Activated CD4-positive, alpha-beta T cell treated with anti-CD3 and anti-CD28 coated beads, Interleukin-2, amount 50 U/mL, for 1 hour (primary cell): ENCODE measurements at places on chromosomes 7 and 10.

- no peak for DNase-seq
These were observed 1307.8 kb upstream of the CELF2 start for GRCh38 chr10:9709849-9710248.

DNA sequence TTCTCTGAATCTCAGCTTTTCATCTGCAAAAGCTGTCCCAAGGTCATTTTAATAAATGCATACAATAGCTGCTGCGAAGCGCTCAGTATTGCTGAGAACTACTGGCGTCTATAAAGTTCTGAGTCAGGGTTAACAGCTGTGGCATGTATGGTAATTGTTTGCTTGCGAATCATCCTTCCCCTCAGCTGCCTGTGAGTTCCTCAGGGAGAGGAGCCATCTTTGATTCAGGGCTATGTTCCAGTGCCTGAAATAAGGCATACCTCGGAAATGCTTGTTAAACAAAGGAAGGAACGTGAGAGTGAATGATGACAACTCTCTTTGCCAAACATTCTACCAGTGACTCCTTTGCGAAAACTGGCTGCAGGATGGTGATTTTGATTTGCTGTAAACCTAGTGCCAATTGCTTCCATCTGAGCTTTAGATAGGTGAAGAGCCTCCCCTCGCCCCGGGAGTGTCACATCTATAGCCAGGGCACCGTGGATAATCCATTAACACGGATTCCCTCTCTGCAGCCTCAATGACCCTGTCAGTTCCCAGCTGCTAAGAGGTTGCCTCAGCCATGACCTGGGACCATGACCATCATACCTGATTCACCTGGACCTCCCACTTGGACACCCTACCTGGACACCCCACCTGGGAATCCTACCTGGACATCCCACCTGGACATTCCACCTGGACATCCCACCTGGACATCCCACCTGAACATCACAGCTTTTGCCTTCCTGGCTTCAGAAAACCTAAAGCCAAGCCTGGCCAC lies 39.6 kb downstream of the GPRIN2 start:
- no peak for DNase-seq

GRCh38 chr10:113957013-113957412 lies 86.7 kb upstream of the ADRB1 start:
- DNase-seq, result no peak

- no peak for DNase-seq
These were observed 124.8 kb upstream of the PRKCQ start for GRCh38 chr10:6704896-6705295.

DNA sequence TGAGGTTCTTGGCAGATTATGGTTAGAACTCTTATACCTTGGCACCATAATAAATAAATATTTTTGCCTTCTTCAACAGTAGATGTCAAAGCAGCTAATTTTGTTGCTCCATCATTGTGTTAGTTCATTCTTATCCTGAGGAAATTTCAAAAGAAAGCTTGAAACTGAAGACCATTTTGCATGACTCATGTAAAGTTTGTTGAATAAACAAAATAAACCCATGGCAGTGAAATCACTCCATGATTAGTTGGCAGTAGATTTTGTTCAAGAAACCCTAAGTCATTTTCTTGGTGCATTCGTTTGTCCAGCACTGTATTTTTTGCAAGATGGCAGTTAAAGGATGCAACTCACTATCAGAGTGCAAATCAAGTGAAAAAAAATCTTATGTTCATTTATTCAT lies 91.6 kb downstream of the HECW1 start:
- no peak for DNase-seq

DNA sequence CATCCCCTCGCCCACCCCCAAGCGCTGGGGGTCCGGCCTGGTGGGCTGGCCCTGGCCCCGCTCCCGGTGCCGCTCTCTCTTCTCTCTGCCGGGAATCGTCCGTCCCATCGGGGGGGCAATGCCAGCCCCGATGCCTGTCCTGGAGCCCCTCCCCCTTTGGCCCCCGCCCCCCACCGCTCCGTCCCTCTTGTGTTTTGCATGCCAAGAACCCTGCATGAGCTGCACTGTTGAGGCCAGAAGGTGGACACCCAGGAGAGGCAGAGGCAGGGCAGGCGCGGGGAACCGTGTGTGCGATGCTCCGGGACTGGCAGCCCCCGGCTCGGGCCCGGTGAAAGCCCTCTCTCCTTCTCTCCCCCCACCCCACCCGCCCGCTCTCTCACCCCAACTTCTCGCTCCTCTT lies 22.1 kb upstream of the HSPB1 start:
- no peak for DNase-seq

DNA sequence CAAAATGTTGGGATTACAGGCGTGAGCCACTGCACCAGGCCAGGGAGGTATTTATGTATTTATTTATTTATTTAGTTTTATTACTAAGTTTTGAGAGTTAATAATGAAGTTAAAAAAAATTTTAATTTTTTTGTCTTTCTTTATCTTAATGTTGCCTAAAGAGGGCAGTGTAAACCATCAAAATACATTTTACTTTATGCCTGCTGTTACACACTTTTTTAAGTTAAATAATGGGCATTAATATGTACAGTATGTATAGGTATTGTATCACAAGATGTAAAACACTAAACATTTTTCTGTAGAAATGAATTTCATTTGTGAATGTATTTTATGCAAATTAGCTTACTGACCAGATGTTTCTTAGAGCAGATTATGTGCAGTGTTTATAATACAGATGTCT lies 129.4 kb downstream of the AASS start:
- DNase-seq, result no peak

DNA sequence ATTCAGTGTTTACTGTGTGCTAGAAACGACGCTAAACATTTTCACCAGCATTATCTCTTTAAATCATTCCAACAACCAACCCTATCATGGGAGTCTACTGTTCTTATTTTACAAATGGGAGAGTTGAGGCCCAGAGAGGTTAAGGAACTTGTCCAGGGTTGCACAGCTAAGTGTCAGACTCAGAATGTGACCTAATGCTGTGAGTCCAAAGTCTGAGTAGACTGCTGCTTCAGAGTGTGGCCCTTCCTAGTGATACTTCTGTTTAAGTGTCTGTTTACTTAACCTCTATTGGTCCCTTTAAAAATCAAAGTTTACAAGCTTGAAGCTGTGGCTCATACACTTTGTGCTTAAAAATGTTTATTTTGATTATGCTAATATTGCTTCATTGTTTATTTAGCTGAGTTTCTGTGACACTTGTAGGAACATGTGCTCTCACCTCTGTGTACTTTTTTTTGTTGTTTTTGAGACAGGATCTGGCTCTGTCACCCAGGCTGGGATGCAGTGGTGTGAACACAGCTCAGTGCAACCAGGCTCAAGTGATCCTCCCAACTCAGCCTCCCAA lies 84.4 kb upstream of the SYPL1 start:
- no peak for DNase-seq

DNA sequence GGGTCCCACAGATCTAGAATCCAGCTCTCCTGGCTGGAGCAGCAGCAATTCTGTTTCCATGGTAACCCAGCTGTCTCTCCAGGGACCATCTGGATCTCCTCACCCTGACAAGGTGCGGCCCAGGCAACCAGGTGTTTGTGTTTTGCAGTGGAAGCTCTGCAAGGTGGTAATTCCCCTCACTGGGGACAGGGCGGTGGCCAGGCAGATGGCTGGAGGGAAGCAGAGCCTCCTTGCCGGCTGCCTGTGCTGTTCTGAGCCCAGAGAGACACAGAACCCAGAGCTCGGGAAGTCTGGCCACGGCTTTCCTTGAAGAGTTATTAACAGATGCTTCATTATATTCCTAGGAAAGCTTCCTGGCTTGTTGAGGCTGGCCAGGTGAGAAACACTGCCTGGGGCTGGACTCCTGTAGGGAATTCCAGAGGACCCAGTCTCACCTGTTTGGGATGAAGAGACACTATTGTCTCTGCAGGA lies 118.2 kb upstream of the PPIF start:
- DNase-seq, result no peak

DNA sequence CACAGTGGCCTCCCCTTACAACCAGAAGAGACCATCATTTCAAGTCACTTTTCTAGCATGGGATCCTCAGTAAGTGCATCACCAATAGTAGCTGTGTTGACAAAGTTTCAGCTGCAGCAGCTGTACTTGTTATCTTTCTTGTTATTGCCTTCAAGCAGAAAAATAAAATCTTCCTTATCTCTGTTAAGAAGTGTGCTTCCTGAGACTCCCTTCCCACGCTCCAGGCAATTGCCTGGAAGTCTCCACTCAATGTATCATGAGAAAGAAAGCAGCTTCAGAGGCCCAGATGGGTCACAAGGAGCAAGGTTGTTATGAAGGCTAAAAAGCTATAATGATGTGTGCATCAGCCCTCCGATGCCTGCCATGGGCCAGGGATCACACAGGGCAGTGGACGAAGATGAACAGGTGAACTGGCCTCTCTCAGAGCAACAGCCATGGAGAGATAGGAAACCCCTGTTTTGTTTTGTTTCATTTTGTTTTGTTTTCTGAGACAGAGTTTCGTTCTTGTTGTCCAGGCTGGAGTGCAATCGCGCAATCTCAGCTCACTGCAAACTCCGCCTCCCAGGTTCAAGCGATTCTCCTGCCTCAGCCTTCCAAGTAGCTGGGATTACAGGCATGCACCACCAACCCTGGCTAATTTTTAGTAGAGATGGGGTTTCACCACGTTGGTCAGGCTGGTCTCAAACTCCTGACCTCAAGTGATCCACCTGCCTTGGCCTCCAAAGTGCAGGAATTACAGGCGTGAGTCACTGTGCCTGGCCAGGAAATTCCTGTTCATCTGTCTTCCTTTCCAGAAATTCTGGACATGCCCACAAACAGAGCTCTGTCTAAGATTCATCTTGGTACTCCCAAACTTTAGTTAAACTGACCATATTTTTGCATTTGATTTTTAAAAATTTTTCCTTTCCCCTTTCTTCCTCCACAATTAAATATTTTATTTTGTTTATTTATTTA lies 340.5 kb downstream of the TNS3 start:
- DNase-seq, result no peak

DNA sequence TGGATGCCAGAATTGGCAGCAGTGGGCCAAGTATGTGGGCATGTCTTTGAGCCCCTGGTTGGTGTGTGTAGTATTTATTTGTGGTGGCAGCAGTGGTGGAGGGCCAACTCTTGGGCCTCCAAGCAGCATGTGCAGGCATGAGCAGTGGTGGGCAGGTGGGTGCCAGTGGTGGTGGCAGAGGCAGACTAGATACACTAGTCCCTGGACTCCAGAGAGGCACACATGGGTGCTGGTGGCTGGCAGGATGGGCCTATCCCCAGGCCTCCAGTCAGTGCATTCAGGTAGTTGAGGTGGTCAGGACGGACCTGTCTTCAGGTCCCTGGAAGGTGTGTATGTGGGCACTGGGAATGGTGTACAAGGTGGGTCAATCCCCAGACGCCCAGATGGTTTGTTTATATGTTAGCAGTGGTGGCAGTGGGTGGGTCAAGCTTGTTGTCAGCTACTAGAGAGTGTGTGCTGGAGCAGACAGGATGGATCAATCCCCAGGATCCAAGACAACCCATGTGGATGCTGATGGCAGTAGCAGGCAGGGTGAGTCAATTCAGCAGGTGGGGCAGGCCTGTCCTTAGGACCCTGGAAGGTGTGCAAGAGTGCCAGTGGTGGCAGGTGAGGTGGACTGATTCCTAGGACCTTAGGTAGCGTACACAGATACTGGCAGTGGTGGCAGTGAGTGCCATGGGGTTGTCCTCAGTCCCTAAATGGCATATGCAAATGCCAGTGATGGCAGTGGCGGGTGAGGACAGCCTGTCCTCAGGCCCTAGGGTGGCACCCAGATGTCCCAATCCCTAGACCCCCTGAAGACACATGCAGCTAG lies 294.3 kb downstream of the RPS24 start:
- DNase-seq, result no peak

- DNase-seq, result no peak
These were observed 70.6 kb upstream of the RHEB start for GRCh38 chr7:151590071-151590849.
